ENCODE measurements at places on chromosomes 5 and 9.

- peak; percentile 68 for DNase-seq
Measured at GRCh38 chr5:132476876-132477781, 13.4 kb downstream of the IRF1 start.

GRCh38 chr5:113223831-113224604, 210.8 kb downstream of the TSSK1B start:
- DNase-seq: no peak

DNA sequence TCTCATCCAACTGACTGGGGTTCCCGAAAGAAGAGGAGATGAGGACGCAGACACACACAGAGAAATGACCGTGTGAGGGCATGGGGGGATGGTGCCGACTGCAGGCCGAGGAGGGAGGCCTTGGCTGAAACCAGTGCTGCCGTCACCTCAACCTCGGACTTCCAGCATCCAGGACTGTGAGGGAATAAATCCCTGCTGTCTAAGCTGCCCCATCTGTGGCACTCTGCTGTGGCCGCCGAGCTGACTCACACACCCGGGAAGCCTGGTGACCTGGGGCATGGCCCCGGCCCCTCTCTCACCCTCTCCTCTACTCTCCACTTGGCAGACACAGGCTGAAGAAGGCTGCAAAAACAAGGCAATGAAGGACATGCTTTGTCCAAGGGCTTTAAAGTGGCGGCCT, 4.4 kb upstream of the COL5A1 start:
- peak; percentile 47 for DNase-seq

GRCh38 chr5:35356725-35357124, 126.4 kb upstream of the PRLR start:
- DNase-seq: no peak

DNA sequence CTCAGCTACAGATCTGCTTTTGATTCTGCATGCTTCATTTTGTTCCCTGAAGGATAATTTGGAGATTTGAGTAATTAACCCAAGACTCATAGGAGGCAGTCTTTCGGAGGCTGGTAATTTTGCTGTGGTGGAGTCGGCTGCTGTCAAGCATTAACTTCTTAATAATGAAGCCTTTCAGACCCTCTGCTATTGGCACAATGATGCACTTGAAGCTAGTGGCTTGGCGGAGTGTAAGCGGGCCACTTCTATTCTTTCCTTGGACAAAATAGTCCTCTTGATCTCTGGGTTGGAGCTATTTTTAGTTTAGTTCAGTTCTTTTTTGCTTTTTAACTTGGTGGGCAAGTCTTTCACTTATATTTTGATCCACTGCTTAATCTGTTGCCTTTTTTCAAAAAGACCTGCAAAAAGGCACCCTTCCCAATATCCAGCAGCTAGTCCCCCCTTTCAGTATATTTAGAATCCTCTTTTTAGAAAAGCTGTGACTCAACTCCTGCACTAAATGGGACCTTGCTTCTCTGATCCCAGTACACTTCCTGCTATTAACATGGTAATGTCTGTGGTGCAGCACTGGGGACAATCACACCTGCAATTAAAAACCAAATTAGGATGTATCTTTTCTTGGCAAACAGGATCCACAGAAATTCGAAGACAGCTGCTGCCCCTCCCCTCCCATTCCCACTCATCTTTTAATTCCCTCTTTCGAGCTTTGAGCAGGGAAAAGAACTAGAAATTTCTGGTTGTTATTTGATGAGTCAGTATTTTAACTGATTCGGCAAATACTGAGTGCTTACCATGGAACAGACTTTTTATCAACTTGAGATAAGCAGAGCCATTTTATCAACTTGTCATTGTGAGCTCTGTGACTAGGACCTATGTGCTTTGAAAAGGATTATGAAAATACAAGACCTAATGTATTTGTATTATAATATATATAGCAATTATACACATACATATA, 169.4 kb upstream of the ANKRD55 start:
- DNase-seq: no peak
